DMS153 (cell line): ENCODE measurements at places on chromosomes 1 and 21.
A peak's percentile ranks its signal among the peaks of the same experiment; 100 is the strongest.

GRCh38 chr1:10613340-10613739 is 138.6 kb downstream of the PEX14 start:
- DNase-seq, result no peak

GRCh38 chr1:32988665-32989064 is 24.1 kb upstream of the RNF19B start:
- no peak for DNase-seq

- peak; percentile 86 for DNase-seq
These were observed 1.8 kb downstream of the RHOC start for GRCh38 chr1:112704934-112705627.

DNA sequence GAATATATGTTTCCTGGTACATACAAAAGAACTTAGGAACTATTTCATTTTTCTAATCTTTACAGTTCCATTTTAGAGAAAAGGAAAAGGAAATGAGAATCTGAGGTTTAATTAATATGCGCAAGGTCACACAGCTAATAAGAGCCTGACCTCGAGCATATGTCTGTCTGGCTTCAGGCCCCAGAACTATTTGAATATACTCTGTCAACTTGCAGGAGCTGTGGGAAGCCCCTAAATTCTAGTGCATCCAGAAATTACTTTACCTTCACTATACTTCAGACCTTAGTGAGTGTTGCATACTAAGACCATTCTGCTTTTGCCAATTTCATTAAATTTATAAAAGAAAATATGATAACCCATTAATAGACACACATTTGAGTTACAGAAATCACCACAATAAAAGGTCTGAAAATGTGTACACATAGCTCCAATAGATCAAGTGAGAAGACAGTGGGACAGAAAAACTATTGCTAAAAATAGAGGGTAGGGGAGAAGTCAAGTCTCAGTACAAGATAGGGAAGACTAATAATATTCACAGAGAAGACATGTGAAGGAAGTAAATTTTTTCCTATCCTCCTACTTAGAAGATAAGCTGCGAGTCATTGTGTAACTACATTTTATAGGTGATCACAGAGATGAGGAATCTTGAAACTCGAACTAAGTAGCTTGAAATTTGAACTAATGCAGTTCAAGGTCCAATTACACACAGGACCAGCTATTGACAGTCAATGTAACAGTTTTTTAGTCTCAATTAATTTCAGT is 3.8 kb downstream of the RGS13 start:
- DNase-seq, result no peak

GRCh38 chr21:46545363-46545762 is 59.5 kb downstream of the S100B start:
- DNase-seq, result no peak

GRCh38 chr1:186255266-186255665 is 119.8 kb downstream of the TPR start:
- DNase-seq, result no peak

- DNase-seq, result no peak
These were observed 24.8 kb upstream of the ZMYM4 start for GRCh38 chr1:35243691-35244090.

DNA sequence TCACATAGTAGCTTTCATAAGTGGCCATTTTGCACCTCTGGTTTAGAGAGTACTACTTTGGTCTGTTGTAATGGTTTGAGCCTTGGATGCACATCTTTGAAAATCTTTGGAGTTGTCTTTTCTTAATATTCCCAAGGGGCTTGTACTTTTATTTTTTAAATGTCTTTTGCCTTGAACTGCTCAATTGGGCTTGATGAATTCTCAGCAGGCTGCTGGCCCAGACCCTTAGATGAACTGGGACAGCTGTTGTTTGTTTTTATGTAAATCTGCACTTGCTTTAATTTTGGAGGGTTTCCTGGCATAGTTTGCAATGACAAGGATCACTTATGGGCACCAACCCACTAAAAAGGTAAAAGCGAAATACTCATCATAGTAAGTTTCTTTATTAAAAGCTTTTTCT is 24.9 kb downstream of the NGF start:
- no peak for DNase-seq

DNA sequence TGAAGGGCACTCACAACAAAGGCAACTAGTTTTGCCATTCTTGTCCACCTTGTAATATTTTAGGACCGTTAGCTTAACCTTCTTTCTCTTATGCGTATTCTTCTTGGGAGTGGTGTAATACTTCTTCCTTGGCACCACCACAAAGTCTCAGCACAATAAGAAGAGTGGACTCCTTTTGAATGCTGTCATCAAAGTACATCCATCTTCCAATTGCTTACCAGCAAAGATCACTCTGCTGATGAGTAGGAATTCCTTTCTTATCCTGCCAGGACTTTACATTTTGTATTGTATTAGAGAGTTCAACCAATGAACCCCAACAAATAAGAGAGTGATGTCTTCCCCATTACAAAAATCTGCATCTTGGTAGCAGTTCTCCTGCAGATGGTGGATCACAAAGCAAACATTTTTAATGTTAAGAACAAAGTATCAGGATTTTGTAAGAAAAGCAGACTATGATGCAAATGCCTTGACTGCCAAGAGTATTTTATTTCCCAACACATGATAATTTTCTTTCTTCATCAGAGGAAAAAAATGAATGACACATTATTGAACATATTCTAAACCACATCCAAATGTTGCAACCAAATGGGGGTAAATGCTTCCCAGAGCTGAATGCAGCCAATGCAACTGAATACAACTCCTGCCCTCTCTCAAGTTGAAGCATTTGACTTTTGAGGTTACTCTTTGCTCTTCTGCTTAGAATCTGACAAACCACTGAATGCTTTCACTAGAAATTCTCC is 5.1 kb upstream of the ARNT start:
- no peak for DNase-seq

GRCh38 chr1:59138402-59138801 is 158.5 kb upstream of the FGGY start:
- no peak for DNase-seq

- DNase-seq, result no peak
These were observed 144.6 kb upstream of the HMGB4 start for GRCh38 chr1:33719326-33719725.

- no peak for DNase-seq
These were observed 150.6 kb downstream of the GABPA start for GRCh38 chr21:25885405-25885804.

- DNase-seq, result no peak
These were observed 58.0 kb downstream of the NKAIN1 start for GRCh38 chr1:31181515-31182343.

DNA sequence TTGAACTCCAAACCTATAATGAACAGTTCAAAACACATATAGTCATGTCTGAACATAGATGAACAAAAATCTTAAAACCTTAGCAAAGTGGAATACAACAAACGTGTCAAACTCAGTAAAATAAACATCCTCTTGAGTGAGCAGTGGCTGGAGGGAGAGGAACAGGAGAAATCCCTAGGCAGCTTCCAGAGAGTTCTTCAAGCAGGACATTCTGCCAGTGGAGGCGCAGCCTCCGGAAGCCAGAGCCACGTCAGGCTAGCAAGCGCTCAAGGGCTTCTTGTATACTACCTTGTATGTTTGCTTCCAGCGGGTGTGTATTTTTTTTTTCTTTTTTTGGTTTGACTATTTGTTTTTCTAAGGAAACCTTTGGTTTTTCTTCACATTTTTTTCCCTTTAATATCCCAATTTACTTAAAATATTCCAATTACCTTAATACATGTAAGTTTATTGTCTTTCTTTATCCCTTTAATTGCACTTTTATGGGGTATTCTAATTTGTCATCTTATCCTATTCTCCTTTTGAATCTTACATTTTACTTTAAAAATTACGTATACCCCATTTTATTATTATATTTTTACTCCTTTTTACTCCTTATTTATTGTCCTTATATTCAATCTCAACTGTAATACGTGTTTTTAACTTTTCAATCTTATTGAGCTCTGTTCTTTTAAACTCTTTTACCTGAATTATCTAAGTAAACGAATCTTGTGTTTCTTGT is 42.0 kb downstream of the COLGALT2 start:
- no peak for DNase-seq

DNA sequence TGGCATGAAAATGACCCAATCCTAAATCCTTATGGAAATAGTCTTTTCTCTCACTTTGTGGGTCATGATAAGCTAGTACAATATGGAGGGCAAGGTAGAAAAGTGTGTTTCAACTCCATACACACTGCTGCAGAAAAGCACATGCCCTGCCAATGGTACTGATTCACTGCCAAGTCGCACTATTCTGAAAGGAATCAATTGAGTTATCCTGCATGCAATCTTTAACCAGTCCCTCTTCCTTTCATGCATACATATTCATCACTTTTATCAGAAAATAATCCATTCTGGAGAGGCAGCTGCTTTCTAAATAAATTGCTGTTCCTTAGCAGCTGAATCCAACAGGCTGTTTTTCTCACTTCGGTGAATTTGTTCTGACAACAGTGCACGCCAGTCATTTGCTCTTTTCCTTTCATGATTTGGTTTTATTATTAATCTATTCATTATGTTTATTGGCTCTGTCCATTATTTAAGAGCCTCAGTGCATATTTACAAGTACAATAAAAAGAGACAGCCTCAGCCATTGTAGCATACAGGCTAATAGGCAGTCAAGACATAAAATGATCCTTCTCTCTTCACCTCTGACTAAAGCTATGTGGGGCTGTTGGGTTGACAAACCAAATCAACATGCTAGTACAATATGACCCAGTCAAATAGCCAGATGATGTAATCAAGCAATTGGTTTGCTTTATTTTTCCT is 108.8 kb downstream of the CHD1L start:
- DNase-seq, result no peak

GRCh38 chr1:86649618-86650017 is 54.8 kb upstream of the SH3GLB1 start:
- DNase-seq, result no peak

- DNase-seq, result peak; percentile 43
These were observed 14.6 kb downstream of the KIF26B start for GRCh38 chr1:245169376-245169775.

DNA sequence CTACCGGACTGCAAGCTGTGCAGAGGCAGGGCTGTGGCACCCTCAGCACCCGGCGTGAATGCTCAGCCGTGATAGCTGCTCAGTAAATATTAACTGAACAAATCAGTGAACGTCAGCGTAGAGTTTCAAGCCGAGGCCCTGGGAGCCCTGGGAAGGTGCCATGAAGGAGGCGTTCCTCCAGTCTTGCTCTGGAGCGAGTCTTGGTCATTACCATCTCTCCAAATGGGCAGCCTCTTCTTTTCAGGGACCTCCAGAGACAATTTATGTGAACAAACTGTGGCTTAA is 449.2 kb downstream of the CAMTA1 start:
- DNase-seq, result no peak

GRCh38 chr1:41661428-41662060 is 177.1 kb upstream of the EDN2 start:
- DNase-seq, result no peak

GRCh38 chr1:29397256-29397590 is 160.9 kb downstream of the PTPRU start:
- DNase-seq, result no peak

GRCh38 chr1:29966526-29967045 is 730.3 kb downstream of the PTPRU start:
- no peak for DNase-seq

DNA sequence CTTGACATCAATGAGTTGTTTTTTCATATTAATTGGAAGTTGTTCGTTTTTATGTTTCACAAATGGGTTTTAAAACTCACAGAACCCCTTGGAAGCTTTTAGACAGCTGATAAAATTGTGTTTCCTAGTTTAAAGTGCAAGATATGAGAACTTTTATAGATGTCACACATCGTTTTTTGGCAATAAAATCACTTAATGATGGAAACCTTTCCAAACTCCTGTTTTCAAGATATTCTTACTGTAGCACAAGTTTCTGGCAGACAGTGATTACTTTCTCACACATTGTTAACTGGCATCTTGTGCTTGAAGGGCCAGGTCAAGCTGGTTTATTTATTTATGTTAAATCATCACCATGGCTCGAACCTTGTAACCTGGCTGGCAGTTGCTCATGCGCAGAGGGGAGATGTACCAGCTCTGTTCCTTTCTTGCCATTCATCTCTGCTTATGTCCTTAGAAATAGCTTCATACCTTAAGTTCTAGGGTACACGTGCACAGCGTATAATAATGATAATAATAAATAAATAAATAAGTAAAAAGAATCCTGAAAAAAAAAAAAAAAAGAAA is 10.2 kb upstream of the RCAN1 start:
- no peak for DNase-seq

GRCh38 chr1:175744305-175744704 is 910 bp upstream of the TNR start:
- DNase-seq, result no peak

DNA sequence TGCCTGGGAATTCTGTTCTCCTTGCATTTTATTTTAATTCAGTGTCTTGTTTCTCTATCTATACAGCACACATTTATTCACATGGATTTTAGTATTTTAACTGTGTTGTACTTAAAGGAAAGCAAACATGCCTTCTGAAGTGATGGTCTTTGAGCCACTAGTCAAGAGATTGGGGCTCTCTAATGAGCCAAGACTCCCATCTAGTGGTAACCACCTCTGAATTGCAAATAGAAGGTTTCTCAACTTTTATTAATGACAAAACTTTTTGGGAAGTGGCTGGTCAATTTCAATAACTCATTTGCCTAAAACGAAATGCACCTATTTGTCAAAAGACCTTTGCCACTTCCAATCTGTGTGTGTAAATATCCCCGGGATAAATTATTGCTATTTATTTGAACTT is 199.6 kb downstream of the LTN1 start:
- no peak for DNase-seq
